Thoracic aorta (tissue), 2 donors: ENCODE measurements at places on chromosomes 11 and 22. TPM values are rescaled to one million over a fixed set of nuclear protein-coding genes. Genes with fewer than 3 reads are reported as not detected.
A peak's percentile ranks its signal among the peaks of the same experiment; 100 is the strongest.

The PRRG4 gene
- total RNA-seq = 2.3 TPM

The YAP1 gene
- total RNA-seq = 355 TPM

The TENM4 gene
- 6.1 TPM for total RNA-seq

The HTR3A gene
- not detected for total RNA-seq

GRCh38 chr11:36407356-36407755, 102.7 kb downstream of the TRAF6 start:
- no peaks in the 10 kb centered on the region for H3K36me3 ChIP-seq
- H3K4me3 ChIP-seq = no peak overlapping the region
- H3K27ac ChIP-seq = no peak overlapping the region
- DNase-seq = no peak
- no peaks in the 10 kb centered on the region for H3K27me3 ChIP-seq
- H3K4me1 ChIP-seq = no peaks in the 10 kb centered on the region

- no peaks in the 10 kb centered on the region for H3K27me3 ChIP-seq
- DNase-seq = no peak
- no peak overlapping the region for H3K27ac ChIP-seq
- H3K36me3 ChIP-seq = no peaks in the 10 kb centered on the region
These were observed 30.8 kb downstream of the GNB1L start for GRCh38 chr22:19823902-19824211.

DNA sequence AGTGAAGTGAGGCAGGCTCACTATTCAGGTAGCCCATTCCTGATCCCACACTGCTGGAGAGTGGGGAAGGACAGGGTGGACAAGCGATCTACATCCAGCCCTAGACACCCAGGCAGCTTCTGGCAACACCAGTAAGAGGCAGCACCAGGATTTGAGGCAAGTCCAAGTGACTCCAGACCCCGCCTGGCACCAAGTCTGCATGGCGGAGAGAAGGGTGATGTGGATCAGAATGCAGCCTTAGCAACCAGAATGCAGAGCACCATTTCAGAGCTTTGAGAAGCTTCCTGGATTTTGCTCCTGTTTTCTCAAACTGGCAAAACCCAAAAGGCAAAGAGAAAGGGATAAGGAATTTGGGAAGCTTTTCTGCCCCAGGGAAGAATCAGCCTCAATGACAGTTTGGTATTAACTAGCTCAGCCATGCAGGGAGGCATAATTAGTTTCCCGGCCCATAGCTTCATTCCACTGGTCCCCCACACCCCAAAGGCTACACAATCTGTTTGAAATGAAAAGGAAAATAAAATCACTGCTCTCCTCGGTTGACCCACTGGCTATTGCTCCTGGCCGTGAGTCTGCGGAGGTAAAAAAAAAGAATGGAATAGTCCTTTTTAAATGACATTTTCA, 17.3 kb downstream of the GALNT18 start:
- H3K4me1 ChIP-seq = no peaks in the 10 kb centered on the region
- no peaks in the 10 kb centered on the region for H3K36me3 ChIP-seq
- H3K27me3 ChIP-seq = no peaks in the 10 kb centered on the region
- peak overlapping the region; percentile 53 for H3K4me3 ChIP-seq
- no peak for DNase-seq
- H3K27ac ChIP-seq = peak overlapping the region; percentile 15

DNA sequence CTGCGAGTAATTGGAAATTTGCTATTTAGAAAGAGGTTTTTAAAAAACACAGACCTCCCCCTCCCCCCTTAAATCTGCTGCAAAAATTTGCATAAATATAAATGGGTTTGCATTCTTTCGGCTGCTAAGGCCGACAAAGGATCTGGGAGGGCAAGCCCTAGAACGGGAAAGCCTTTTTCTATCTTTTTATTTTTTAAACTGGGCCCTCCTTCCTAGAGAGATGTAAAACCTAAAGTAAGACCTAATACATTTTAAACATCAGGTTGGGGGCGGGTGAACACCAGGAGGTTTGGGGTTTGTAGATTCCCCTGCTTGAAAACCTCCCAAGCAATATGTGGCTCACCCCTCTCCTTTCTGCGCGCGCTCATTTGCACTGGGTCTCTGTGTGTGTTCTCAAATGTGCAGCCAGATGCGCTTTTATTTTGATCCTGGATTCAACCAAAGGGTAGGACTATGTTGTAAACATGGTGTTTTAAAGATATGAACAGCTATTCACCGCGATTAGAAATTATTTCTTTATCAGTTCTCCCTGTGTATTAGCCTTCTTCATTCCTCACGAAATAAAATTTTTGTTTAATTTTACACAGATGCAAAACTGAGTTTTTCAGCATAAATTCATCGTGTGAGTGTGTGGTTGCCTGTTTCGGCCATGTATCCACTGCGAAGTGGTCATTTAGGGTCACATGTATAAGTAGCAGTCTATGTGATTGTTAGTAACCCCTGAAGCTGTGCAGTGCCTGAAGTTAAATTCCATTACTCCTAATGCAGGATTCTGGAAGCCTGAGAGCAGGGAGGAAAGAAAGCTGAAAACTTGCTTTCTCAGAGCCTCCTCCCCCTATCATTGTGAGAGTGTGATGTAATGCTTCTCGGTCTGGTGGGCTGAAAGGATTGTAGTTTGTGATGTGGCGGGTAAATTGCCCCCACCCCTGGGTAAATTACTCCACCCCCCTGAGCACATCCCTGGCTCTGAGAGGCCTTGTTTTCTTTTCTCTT, 988 bp downstream of the TNRC6B start:
- DNase-seq = no peak
- no peaks in the 10 kb centered on the region for H3K36me3 ChIP-seq
- H3K4me1 ChIP-seq = peaks cover 62% of the 10 kb centered on the region
- H3K27ac ChIP-seq = peak overlapping the region; percentile 53
- H3K4me3 ChIP-seq = peak overlapping the region; percentile 79
- no peaks in the 10 kb centered on the region for H3K27me3 ChIP-seq

DNA sequence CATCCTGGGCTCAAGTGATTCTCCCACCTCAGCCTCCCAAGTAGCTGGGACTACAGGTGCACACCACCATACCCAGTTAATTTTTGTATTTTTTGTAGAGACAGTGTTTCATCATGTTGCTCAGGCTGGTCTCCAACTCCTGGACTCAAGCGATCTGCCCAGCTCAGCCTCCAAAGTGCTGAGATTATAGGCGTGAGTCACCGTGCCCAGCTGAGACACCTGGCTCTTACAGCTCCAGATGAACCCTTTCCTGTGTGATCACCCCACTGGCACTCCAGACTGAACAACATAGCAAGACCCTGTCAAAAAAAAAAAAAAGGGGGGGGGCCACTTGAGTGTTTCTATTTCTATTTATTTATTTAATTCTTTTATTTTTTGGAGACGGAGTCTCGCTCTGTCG, 1.0 kb upstream of the ADSL start:
- peak overlapping the region; percentile 75 for H3K4me3 ChIP-seq
- peaks cover 8% of the 10 kb centered on the region for H3K36me3 ChIP-seq
- DNase-seq = no peak
- peaks cover 12% of the 10 kb centered on the region for H3K4me1 ChIP-seq
- no peaks in the 10 kb centered on the region for H3K27me3 ChIP-seq
- no peak overlapping the region for H3K27ac ChIP-seq

DNA sequence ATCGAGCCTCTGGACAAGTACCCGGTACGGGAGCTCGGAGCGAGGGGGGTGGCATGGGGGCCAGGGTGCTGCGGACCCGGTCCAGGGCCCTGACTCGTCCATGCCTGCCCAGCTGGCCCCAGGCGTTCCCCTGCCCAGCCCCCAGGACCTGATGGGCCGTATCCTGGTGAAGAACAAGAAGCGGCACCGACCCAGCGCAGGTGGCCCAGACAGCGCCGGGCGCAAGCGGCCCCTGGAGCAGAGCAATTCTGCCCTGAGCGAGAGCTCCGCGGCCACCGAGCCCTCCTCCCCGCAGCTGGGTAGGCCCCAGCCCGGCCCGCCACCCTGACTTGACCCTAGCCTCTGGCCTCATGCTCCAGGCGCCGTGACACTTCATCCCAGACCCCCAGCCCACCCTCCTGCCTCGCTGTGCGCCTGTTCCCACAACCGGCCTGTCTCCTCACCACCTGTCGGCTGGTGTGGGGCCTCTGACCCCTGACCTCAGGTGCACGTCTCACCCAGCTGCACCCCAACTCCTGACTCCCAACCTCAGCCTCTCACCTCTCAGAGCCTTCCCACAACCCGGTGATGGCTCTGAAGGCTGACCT, 7.7 kb downstream of the PLCB3 start:
- no peak overlapping the region for H3K4me3 ChIP-seq
- DNase-seq = no peak
- peaks cover 62% of the 10 kb centered on the region for H3K36me3 ChIP-seq
- H3K4me1 ChIP-seq = no peaks in the 10 kb centered on the region
- H3K27me3 ChIP-seq = no peaks in the 10 kb centered on the region

GRCh38 chr11:23205156-23205871, 345.0 kb upstream of the CCDC179 start:
- H3K36me3 ChIP-seq = no peaks in the 10 kb centered on the region
- no peak overlapping the region for H3K4me3 ChIP-seq
- no peaks in the 10 kb centered on the region for H3K27me3 ChIP-seq

- no peak overlapping the region for H3K4me3 ChIP-seq
- H3K27ac ChIP-seq = no peak overlapping the region
- no peaks in the 10 kb centered on the region for H3K36me3 ChIP-seq
- no peaks in the 10 kb centered on the region for H3K27me3 ChIP-seq
These were observed 60.6 kb upstream of the ARHGAP20 start for GRCh38 chr11:110772863-110773262.

- DNase-seq = no peak
- no peaks in the 10 kb centered on the region for H3K27me3 ChIP-seq
These were observed 1.3 kb downstream of the RNF169 start for GRCh38 chr11:74749965-74750296.

DNA sequence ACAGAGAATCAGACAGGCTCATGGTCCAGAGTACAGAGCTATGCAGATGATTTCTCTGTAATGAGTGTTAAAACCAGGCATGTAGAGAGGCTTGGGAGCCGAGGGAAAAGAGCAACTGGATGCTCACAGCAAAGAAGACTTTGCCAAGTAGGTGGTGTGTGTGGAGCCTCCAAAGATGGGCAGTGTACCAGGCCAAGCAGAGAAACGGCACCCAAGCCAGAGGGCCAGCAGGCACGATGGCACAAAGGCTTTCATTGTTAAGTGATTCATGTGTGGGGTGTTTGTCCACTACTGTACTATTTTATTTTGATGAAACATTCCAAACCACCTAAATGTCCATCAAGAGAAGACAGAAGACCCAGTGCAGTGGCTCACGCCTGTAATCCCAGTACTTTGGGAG, 11.1 kb downstream of the RANGAP1 start:
- no peak overlapping the region for H3K27ac ChIP-seq
- H3K4me3 ChIP-seq = no peak overlapping the region
- peaks cover 50% of the 10 kb centered on the region for H3K36me3 ChIP-seq
- no peaks in the 10 kb centered on the region for H3K27me3 ChIP-seq

DNA sequence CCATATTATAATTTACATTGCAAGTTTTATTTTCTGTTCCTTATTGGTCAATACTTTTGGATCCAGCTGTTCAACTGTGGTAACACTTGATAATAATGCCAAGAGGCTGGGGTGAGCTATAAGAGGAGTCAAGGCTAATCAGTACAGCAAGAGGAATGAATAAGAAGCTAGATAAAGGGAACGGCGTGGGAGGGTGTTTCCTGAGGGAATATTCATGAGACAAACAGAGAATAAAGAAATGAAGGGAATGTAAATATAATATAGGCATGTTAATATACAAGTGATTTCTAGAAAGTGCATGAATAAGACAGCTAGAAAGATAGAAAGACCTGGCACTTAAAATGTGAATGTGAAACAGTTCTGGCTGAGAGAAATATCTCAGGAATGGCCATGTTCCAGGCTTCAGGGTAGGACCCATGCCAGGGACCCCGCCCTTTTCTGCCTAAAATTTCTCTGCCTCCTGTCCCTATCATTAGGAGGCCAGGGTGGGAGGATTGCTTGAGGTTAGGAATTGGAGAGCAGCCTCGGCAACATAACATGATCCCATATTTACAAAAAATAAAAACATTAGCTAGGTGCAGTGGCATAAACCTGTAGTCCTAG, 3.9 kb downstream of the OR51B4 start:
- no peaks in the 10 kb centered on the region for H3K36me3 ChIP-seq
- no peak overlapping the region for H3K4me3 ChIP-seq
- no peak overlapping the region for H3K27ac ChIP-seq
- no peak for DNase-seq
